Stomach (tissue), 19 donors: ENCODE measurements at places on chromosomes 2 and 18. TPM values are rescaled to one million over a fixed set of nuclear protein-coding genes. Genes with fewer than 3 reads are reported as not detected.

C2orf66 gene
- total RNA-seq: not detected

LYG1 gene
- total RNA-seq: 1.1 TPM

GRCh38 chr2:1553671-1554295 lies 140.5 kb downstream of the TPO start:
- no peaks in the 10 kb centered on the region for H3K36me3 ChIP-seq
- peak; percentile 54 for DNase-seq

DNA sequence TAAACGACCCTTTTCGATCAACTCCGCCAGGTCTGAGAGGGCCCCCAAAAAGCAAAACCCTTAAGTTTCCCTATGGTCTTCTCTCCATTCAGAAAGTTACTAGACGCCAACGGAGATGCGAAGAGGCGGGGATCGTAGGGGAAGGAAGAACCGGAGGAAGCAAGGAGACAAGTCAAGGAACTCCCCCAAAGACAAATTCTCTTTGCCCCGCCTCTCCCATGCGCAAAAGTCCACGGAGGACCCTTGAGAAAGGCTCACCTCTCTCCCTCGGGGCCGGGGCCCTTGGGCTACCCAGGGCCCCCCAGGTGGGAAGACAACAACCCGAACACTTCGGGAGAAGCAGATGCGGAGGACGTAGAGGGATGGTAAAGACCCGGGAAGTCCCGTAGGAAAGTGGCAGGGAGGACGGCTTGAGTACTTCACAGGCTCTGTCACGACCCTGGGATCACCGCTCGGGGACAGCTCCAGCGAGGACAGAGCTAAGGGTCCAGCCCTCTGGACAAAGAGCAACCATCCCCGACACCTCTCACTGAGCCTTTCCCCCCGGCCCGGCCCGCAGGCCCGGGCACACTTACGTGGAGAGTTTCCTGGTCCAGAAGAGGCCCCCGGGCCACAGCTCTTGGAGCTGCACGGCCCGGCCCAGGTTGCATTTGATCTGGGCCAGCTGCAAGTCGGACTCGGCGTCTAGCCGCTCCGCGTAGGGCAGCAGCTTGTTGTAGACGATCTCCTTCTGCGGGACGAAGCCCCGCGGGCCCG lies 647 bp downstream of the PSME4 start:
- peak; percentile 71 for DNase-seq
- H3K4me3 ChIP-seq: peak overlapping the region; percentile 95
- H3K27me3 ChIP-seq: no peaks in the 10 kb centered on the region

GRCh38 chr2:107585851-107586250 lies 240.8 kb upstream of the RGPD4 start:
- H3K27me3 ChIP-seq: no peaks in the 10 kb centered on the region
- no peak for DNase-seq
- H3K4me1 ChIP-seq: no peaks in the 10 kb centered on the region
- H3K27ac ChIP-seq: no peak overlapping the region
- no peak overlapping the region for H3K4me3 ChIP-seq
